ENCODE measurements at places on chromosomes 4 and X.

DNA sequence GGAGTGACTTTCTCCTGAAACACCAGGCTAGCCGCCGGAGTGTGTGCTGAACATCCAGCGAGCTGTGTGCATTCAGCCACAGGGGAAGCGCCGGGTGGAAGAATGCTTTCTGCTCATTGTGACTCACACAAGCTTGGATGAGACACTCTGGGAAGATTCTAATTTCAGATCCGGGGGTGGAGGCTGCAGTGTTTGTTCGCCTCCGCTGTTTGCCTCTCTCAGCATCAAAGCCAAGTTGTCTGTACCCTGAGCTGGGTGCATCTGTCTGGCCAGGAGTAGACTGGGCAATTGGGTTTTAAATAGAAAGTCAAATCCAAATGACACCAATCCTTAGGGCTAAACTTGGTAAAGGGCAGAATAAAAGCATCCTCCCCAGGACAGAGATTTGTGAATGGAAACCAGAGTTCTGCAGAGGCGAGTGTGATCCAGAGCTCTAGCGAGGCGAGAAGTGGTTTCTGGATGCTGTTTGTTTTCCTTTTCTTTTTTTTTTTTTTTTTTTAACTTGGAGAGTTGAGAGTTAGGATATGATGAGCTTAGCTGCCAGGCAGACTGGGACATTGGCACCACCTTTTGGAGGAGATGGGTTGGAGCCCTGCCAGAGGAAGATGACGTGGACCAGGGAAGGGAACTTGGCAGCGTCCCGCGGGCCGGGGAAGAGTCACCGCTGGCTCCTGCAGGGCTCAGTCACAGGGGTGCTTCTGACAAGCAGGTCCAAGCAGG is 196.0 kb upstream of the PSAPL1 start:
- DNase-seq, result peak; percentile 44

GRCh38 chrX:153884136-153884535 is 1.8 kb downstream of the L1CAM start:
- no peak for DNase-seq

GRCh38 chr4:88104902-88105610 is 53.4 kb downstream of the ABCG2 start:
- DNase-seq, result no peak

DNA sequence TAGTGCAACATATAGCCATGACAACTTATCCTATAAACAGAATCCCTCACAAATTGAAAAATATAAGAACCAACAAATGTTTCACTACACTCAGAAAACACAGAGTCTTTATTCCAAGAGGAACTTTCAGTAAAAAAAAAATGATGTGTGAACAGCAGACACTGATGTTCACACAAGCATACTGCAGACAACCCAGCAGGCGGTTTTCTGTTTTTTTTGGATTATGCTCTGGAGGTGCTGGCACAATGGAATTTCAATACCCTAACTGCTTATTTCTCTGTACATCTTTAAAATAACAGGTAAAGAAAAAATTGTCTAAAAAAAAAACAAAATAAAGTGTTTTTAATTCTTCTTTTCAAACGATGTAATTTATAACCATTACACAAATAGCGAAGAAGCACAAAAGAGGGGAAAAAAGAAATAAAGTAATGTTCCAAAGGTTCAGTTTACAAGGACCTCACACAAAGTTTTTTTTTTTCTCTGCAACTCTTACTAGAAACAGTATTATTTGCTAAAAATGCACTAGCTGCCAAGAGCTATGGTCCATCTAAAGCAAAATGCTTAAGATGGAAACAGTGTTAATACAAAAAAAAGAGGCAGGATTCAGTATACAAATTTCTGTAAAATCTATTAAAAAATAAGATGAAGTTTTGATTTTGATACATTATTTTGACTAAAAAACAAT is 55.3 kb downstream of the ANAPC10 start:
- DNase-seq, result no peak

DNA sequence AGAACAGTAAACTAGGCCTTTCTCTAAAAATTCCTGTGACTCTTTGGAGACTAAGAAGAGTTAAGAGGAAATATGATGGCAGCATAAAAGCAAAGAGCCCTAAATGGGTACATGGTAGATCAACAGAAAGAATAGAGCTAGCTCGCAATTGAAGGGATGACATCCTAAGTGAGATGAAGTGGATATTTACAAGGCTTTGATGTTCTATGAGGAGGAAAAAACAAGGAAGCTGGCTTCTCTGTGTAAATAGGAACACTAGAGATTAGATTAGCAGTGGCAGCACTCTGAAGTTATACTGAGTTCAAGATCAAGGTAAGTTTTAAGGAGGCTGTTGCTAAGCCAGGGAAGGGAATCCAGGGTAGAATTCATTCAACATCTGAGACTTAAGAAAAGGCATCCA is 73.1 kb upstream of the MBNL3 start:
- DNase-seq, result no peak

DNA sequence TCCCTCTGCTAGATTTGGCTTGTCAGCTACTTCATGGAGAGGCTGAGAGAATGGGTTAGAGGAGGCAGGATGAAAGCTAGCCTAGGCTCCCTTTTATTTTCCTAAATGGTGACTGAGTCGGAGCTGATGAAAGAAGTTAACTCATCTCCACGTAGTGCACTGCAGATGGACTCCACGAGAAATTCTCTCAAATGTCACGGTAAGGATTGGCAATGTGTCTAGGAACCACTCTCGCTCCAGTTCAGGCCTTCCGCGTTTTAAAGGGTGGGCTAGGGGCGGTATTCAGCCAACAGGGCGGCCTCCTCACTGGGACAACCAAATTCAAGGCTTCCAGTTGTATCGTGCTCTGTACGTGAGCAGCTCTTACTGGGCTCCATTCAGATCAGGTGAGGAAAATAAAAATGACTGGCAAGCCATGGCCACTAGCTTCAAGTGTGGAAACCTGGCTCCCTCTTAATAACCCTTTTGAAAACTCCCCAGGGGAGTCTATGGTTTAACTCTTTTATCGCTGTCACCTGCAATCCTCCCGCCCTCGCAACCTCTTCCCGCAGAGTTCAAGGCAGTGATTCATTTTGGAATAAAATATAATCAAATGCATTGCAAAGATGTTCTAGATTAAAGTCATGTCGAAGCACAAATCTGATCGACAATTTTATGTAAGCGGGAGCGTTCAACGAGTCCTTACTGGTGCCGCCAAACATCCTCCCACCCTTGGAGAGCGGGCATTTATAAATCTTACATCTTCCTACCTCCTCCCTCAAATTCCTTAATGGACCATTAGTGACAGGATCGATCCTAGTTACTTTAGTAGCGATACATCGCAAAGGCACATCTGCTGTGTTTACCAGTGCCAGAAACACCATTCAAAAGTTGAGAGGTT is 1.2 kb downstream of the SPOCK3 start:
- no peak for DNase-seq

- DNase-seq, result no peak
Measured at GRCh38 chrX:129654652-129655546, at the start of gene APLN. Gene APLN (minus strand): TSS chrX:129654956. CDS start chrX:129654630, 326 bp downstream.

- DNase-seq, result no peak
Measured at GRCh38 chr4:40144716-40145115, 52.1 kb upstream of the RHOH start.

DNA sequence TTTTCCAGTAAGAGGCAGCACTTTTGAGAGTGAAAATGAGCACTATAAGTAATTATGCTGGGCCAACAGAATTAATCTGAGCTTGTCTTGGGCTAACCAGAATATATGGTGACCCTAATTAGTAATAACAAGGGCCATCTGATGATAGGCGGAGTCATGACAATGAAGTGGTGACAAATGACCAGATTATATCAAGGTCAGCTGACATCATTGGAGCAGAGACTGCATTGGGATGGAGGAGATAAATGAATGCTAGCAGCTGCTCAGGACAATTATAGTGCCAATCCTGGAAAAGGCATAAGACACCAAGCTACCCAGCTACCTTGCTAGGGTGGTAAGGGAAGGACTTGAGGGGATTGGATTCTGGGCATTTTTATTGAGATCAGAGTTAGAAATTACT is 1548.7 kb downstream of the RPA4 start:
- no peak for DNase-seq

- no peak for DNase-seq
Measured at GRCh38 chr4:30720661-30721184, 554 bp downstream of the PCDH7 start.

DNA sequence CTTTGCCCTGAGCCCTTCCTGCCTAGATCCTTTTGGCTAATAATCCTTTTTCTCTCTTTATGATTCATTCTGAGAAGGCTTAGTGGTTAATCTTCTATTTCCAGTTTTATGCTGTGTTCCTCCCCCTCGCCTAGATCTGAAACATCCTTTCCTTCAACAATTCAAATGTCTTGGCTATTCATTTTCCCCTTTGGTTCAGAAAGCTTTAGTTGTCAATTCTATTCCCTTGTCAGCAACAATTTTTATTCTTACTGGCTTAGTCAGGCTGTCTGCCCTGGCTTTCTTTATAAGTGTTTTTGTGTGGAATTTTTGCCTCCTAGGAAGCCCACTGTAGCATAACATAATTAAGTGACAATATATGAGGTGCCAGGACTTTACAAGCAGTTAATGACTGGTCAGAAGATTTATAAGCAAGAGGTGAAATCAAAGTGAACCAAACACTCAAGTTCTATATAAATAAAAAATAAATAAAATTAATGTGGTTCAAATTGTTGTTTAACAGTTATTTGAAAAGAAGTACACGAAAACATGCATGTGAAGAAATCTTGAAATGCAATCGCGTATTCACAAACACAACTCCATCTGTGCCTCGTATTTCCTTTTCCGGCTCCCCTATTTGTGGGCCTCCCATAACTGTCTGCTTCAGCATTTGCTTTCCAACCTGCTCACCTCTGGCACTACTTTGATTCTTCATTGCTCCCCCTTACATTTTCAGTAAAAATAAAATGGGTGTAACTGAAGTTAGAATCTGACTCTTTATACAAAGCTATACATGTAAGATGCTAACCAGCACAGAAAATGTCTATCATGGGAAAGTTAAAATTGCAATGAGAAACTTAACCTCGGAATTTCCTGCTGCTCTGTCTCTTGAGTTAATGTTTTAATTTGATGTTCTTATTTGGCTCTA is 235.4 kb downstream of the SPRY1 start:
- DNase-seq, result no peak

GRCh38 chr4:83561381-83561780 is 25.5 kb downstream of the GPAT3 start:
- DNase-seq, result no peak

DNA sequence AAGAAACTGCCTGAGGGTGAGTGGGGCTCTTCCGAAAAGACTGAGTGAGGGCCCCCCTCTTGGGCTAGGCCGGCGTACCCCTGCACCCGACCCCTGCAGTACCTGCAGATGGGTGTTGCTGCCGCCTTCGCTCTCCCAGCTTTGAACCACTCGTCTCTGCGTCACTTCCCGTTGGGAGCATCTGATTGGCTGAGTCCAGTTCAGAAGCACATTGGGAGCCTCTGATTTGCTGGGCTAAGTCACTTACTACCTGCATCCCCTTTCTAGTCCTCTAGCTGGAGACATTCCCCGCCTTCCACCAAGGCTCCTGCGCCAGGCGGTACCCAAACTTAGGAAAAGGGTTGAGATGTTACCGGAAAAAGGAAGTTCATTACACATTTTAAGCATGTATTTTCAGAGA is 20.4 kb upstream of the WWC2 start:
- DNase-seq, result no peak

DNA sequence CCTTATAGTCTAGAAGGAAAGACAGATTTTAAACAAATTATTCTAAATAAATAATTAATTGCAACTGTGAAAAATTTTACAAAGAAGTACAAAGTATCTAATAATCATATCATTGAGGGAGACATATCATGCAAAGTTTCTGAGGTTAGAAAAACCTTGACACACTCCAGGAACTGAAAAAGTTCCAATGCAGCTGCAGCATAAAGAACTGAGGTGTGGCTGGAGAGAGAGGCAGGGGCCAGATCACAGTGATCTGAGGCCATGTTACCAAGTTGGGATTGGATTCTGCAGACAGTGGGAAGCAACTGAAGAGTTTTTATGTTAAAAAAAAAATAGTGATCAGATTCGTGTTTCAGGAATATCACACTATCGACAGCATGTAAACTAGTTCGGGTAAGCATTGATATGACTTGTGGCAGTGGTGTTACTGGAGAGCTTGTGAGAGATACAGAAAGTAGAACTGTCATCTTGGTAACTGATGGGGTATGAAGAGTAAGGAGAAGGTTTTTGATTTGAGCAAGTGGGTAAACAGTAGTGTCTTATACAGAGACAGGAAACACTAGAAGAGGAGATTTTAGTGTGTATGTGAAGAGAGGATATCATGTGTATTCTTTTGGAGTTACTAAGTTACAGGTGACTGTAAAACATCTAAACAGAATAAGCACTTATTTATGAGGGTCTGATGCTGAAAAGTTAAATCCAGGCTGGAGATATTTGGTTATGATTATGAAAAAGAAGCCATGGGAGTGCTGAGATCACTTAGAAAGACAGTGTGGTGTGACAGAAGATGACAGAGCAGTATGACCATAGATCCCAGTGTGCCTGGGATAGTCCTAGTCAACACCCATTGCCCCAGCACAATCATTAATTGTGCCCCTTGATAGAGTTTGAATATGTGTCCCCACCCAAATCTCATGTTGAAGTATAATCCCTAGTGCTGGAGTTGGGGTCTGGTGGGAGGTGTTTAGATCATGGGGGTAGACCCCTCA is 15.6 kb upstream of the SPRY1 start:
- no peak for DNase-seq

GRCh38 chrX:72308566-72309296 is 3.0 kb upstream of the CITED1 start:
- DNase-seq, result no peak

- DNase-seq, result no peak
Measured at GRCh38 chr4:176020481-176021085, 45.1 kb upstream of the WDR17 start.

Measured in GDM1 (cell line).